ENCODE measurements at places on chromosomes 11 and 22. TPM values are rescaled to one million over a fixed set of nuclear protein-coding genes. Genes with fewer than 3 reads are reported as not detected.

BRSK2 gene
- 24.7 TPM for polyA plus RNA-seq

C22orf31 gene
- 4.5 TPM for polyA plus RNA-seq

PATE4 gene
- 0.73 TPM for polyA plus RNA-seq

CHEK1 gene
- polyA plus RNA-seq, result 25.8 TPM

DNA sequence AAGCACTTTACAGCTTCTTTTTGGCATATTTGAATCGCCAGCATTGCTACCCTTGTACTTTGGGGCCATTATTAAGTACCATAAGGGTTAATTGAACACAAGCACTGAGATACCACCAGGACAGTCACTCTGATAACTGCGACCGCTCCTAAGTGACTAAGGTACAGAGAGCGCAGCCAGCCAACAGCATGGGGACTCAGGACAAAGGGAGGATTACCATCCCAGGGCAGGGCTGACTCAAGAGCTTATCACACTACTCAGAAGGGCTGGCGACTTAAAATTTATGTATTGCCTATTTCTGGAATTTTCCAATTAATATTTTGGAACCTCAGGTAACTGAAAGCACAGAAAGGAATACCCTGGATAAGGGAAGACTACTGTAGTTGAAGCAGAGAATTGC lies 479 bp downstream of the ZNF280A start:
- DNase-seq, result no peak

GRCh38 chr22:37776639-37777005 lies 31.1 kb upstream of the GCAT start:
- no peak for DNase-seq

- DNase-seq, result no peak
These were observed 25.8 kb downstream of the XRRA1 start for GRCh38 chr11:74923125-74923524.

DNA sequence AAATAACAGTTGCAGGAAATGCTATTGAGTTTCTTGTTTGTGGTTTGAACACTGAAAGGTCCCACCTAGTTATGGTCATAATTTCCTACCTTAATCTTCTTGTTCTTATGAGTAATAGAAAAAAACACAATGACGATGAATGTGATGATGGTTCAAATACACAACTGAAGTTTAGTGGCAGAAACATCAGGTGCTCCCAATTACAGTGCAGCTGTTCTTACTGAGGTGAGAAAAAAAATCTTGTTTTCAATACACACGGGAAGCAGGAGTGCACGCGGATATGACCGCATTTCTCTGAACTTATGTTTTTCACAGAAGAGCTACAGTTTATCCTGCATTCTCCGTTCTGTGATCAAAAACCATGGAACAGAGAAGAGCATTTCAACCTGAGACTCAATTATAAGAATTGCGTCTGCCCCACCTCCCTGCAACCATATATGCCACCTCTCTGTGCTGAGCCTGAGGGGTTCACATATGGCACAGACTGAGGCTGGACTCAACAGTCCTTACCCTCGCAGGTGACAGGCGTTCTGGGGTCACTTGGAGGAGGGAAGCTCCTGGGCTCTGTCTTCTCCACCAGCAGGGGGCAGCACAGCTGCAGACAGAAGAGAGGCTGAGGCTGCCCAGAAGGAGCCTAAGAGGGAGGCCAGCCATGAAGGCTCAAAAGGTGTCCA lies 99.7 kb upstream of the IGLL5 start:
- DNase-seq, result peak; percentile 77

- DNase-seq, result no peak
These were observed 96.1 kb upstream of the AKIP1 start for GRCh38 chr11:8814923-8815240.

DNA sequence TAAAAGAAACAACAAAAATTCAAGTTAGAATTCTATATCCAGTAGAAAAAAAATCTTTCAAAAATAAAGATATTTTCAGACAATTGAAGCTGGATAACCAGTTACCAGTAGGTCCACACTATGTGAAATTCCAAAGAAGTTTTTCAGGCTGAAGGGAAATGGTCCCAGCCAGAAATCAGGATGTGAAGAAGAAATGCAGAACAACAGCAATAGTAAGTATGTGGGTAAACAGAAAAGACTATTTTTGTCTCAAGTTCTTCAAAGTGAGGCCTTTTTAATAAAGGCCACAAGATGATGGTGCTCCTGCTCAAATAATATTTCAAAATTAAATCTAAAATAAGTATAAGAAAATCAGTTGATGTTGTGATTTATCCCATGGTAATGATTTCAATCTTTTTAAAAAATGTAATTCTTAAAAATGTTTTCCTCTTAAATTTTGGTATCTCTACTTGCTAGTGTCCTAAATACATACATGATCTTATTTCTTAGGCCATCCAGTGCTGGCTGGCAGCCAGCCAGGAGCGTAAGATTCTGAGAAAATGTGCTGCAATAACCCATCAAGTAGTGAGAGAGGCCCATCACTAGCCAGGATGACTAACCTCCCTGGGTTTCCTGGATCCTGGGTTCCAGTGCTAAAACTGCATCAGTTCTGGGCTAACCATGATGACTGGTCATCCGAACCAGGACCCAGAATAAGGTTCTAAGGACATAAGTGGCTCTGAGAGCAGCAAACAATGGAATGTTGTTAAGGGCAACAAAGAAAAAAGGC lies 15.6 kb upstream of the UCP3 start:
- peak; percentile 27 for DNase-seq

DNA sequence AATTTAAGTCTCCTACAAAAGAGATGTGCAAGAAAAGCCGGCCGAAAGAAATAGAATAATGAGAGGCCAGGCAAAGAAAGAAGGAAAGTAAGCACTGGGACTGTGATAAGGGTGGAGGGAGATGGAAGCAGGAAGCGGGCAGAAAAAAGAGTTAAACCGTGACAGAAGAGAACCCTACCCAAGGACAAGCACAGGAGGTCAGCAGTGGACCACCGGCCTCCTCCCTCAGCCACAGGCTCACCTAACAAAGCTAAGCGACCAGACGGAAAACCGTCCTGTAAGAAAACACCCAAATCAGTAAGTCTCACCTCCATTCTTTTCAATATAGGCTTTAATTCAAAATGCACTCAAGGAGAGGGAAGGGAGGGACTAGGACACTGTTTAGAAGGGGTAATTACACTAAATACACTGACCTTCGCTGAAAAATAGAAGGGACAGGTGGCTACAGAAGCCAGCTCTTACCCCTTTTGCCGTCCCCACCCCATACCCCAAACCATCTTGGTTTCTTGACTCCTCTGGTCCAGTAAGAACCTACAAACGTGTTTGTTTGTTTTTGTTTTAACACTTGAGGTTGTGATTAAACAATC lies 1.9 kb downstream of the FAM181B start:
- DNase-seq, result no peak

Measured in testis (tissue), 5 donors.